Left lobe of liver (tissue), 2 donors: ENCODE measurements at places on chromosomes 6 and 20.

- no peak for DNase-seq
Measured at GRCh38 chr20:32580970-32581838, 3.9 kb downstream of the NOL4L start.

DNA sequence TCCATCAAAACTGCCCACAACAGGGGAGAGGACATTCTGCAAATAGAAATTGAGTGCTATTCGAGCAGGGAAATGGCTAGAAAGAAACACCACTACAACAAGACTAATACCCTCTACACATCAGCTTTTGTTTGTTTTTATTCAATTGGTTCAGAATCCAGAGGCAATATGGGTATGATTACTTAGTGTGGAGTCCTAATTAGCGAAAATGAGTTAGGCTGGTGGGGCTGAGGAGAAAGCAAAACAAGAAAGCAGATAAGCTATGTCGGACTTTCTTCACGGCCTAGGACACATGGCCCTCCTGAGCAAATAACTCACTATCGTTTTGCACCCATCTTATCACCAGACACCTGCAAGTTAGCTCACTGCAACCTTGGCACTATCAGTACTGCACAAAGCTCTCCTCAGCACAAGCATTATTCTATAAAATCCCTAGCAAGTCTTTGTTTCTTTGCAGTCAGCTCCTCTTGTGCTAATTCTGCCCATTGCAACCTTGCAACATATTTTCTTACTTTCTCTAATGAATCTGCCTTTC, 31.3 kb upstream of the SH3BGRL2 start:
- no peak for DNase-seq

DNA sequence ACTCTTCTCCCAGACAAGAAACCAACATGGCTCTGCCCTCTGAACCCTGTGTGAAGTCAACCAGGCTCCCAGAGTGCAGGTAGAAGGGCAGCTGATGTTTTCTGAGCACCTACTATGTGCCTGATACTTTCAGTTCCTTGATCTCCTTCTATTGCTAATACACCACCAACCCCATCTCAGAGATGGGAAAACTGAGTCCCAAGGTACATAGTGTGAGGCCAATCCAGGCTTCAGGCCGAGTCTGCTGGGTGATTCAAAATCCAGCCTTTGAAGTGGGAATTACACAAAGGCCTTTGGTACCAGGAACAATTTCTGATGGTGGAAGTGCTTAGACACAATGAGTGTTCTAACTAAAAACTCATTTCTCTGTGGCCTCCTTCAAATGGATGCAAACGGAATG, 96.3 kb downstream of the NFATC2 start:
- no peak for DNase-seq

GRCh38 chr6:75368151-75368779, 83.7 kb upstream of the TMEM30A start:
- DNase-seq: no peak

DNA sequence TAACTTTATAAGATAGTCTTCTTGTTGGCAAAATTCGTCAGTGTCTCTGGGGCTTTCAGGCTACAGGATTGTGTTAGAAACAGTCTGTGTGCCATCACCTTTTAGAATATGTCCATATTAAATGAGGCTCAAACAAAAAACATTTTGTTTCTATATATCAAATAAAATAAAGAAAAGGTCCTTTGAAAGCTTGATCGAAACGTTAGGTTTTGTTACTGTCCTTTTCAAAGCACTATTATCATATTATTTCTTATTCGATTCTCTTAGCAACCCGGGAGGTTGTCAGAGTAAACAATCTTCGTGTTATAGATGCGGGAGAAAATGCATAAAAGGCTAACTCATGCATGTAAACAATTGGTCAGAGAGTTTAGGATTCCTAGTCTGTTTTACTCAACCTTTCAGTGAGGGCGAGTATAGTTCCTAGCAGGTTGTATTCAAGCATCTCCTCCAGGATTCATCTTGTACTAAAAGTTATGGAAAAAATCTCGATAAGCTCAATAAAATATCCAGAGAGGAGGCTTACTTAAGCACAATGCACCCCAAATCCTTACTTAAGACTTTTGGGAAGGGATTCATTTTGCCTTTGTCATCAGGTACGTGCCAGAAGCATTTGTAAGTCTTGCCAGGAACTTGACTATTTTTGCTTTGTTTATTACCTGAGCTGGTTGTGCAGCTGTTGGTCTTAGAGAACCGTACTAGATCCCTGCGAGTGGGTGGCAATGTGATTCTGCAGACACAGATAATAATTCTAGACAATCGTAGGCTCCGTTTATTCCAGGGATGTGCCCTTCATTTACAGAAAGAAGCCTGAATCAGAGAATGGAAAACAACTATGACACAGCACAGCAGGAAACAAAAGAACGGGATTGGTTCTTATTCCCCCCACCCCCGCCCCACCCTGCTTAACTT, 159.6 kb upstream of the ZNF217 start:
- DNase-seq: no peak

- DNase-seq: no peak
Measured at GRCh38 chr6:111871725-111872400, 1.4 kb downstream of the FYN start.

DNA sequence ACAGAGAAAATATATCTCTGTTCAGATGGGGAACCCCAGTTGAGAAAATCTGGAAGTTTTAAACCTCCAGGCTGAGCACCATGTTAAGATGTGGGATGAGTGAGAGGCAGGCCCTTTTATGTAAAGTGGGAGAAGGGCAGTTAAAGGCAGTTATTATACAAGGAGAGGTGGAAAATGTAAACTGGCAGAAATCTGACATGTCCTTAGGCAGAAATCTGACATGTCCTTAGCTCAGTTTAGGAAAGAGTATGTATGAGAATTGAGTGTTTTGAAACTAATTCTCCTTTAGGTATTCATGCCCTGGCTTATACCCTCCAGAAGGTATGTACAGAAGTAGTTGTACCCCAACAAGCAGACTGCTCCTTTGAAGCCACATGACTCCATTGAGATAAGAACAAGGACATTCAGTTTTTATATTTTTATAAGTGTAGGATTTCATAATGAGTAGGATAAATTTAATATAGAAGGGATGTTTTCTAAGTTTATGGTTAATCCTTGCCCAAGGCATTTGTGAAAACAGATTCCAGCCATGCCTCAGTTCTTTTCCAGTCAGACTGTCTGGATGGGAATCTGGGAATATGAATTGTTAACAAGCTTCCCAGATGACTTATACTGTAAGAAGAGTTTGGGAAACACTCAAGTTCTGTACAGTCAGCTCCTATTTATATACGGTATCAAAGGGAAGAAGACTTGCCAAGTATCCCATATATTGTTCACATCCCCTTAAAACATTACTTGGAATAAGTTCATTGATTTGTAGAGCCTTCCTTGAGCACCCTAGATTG, 87.7 kb downstream of the SCAND1 start:
- DNase-seq: no peak

DNA sequence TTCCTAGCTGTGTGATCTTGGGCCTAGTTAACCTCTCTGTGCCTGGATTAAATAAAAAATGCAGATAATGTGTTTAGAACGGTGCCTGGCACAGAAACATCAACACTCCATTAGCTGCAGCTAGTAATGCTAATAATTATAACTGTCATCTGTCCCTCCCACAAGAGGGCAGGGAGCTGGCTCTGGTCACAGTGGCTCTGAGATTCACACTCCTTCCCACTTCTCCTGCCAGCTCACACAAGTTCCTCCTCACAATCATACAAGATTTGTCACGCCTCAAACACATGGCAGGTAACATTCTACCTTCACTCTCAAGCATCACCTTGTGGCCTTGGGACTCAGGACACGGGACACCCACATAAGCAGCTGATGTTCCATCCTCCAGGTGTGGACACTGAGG, 2.4 kb downstream of the ADA start:
- no peak for DNase-seq

GRCh38 chr6:47168180-47168579, 126.0 kb upstream of the ADGRF1 start:
- DNase-seq: no peak

DNA sequence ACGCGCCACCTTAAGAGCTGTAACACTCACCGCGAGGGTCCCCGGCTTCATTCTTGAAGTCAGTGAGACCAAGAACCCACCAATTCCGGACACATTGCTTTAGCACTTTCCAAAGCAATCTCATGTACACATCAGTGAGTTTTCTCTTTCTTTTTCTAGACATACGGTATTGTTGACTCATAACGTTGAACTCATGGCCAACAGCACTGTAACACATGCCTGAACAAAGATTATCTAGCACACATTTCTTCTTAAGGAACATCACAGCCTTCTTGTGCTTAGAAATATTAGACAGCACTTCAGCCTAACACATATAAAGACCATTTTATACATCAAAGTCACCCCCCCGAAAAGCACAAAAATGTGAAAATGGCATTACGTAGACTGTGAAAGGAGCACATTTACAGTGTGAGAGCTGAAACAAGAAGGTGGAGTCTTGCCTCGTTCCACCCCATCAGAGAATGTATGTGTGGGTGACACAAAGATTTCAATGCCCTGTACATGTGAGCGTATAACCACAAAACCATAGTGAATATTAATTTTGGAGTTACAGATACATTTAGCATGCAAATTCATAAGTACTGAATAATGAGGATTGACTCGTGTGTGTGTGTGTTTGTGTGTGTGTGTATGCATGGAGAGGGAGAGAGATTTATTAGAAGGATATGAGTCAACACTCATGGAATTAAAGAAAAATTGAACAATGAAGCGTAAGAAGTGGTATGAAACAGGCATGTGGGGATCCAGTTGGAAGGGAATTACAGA, 134.1 kb downstream of the FAM83B start:
- no peak for DNase-seq

GRCh38 chr6:160431791-160432404, 83.7 kb downstream of the SLC22A3 start:
- no peak for DNase-seq

DNA sequence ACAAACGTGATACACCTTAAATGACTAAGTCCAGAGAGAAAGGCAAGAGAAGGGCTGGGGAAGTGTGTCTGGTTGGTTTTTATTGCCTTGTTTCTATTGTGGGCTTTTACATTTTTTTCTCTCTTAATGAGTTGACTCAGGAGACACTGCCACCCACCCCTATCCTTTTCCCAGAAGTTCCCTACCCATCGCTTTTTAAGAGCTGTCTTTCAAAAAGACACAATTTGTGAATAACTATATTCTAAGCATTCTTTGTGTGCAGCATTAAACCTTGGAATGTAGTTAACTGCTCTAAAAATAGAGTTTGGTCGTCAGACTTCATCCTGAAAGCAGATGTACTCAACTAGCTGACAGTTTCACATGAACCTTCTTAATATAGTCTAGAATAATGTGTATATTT, 174.9 kb downstream of the ISM1 start:
- no peak for DNase-seq

DNA sequence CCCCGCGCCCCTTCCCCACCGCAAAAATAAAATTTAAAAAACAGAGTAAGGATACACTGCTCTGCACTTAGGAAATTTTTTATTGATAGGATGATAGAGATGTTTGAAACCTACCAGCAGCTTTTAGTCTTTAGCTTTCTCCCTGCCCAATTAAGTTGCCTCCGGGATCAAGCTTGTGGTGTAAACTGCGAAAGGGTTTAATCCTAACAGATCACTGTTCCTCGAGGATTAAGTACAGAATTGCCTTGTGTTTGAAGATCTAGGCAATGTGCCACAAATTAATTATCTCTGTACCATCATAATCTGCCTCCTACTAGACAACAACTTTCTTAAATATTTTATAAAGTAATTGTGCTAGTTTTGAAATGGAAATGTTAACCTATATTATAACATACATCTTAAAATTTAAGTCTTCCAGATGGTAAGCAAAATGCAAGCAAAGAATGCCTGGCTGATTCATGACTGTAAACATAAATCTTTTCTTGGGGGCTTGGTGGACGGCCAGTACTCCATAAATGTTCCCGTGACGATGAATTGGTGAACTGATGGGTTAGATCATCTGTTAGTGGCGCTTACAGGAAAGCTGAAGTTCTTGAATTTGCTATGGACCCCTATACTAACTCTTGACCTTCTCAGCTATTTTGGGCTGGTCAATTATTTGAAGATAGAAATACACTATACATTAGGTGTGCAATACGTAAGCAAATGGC, 58.0 kb upstream of the ARHGAP18 start:
- no peak for DNase-seq

DNA sequence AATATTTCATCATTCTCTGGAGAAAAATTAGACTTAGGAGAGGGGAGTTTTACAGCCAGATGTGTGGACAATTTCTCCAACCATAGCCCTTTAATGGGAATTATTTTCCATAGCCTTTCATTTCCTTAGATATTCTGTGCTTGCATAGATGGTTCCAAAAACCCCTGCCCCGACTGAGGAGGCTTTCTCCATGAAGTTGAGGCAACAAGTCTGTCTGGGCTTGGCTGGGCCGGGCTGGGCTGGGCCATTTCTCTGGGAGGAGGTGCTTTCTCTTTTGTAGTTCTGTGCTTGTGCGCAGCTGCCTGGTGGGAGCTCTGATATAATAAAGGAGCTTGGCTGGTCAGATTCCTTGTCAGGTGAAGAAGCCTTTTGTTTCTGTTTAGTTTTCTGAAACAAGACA, 71.4 kb downstream of the SOBP start:
- no peak for DNase-seq

DNA sequence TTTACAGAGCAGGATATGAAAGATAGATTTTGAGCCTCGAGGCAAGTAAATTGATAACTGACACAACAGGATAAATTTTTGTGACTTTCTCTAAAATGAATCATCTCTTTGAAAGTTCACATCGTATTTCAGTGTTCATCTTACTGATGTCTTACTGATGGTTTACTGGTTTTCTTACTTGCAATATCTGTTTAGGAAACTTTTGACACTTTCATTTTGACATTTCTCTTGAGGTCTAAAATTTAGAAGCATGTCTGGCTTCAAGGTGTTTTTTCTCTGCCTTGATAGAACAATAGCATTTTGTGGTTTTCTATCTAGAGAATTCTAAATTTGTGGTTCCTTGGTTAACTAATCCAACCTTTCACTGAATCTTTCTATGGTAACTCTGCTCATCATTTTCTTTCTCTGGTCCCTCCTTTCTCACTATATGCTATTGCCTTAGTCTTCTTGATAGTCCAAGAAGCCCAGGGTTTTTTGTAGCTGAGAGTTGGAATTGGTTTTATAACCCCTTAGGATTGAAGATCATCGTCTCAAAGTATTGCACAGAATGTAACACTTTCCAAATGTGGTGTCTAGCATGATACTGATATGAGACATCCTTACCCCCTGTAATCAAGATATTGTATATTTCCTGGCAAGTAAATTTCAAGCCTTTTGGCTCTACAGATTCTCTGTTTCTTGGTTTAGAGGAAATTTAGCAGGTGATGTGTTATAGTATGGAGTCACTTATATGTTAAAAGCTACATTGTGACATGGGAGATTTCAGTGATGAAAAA, 98.7 kb downstream of the RNF144B start:
- no peak for DNase-seq

GRCh38 chr20:57782631-57783041, 72.8 kb upstream of the PMEPA1 start:
- no peak for DNase-seq
